ENCODE measurements at places on chromosomes 13 and 19. TPM values are rescaled to one million over a fixed set of nuclear protein-coding genes. Genes with fewer than 3 reads are reported as not detected.

Gene MED16
- total RNA-seq = 12.3 TPM

Gene MYH14
- 3.0 TPM for total RNA-seq

DNA sequence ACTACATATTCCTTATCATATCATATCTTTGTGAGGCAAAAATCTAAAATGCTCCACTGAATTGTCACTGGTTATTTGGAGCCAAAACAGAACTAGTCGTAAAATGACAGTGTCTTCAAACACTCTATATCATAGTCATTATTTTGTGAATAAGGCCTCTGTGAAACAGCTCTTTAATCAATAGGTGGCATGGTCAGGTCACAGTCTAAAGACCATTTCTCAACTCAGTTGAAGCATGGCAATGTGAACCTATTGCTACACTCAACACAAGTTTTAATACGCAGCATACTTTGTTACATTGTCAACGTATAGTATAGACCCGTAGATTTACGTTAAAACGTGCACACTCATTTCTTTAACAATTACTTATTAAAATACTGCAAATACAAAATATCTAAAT lies 131.3 kb upstream of the PCDH20 start:
- DNase-seq = no peak

- no peak for DNase-seq
Observed at GRCh38 chr19:54707962-54708361, 16.3 kb upstream of the KIR3DL3 start.

DNA sequence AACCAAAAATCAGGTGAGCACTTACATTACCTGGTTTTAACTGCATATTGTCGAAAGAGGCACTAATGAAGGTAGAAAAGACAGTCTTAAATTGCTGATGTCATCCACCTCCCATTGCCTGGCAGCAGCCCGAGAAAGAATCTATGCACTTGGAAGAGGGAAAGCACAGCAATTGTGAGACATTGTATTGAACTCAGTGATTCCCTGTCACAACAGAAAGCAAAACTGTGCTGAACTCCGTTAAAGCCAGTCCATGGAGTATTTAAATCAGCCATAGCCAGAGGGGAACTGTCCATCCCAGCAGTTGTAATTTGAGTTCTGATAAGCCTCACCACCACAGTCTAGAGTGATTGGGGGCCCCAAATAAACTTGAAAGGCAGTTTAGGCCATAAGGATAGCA lies 466.6 kb upstream of the PCDH9 start:
- DNase-seq = no peak
